Panc1 (cell line): ENCODE measurements at places on chromosomes 6 and 20.

GRCh38 chr6:138334963-138335362 is 42.7 kb upstream of the SMIM28 start:
- DNase-seq = no peak

- no peak for DNase-seq
Observed at GRCh38 chr20:20680991-20681508, 31.4 kb downstream of the RALGAPA2 start.

DNA sequence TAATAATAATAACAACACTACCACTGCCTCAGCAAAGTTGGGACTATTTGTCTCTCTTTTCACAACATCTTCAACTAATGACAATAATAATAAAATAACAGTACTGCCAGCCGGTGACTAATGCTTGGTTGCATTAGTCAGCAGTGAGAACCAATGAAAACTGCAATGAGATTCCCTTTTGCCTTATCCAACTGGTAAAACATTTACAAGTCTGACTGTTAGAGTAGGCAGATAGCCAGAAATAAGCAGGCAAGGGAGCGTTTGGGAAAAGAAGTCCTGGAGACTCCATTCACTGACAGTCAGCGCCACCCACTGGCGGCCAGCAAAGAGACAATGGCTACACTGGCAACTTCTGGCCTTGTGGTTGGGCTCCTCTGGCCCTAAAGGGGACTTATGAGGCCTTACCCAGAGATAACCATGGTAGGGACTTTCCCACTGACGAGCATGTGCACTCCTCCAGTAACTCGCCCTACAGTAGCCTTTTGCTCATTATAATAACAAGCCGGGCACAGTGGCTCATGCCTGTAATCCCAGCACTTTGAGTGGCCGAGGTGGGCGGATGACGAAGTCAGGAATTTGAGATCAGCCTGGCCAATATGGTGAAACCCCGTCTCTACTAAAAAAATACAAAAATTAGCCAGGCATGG is 3.4 kb upstream of the NSFL1C start:
- DNase-seq = peak; percentile 84

GRCh38 chr6:13404228-13404891 is 76.0 kb upstream of the TBC1D7 start:
- DNase-seq = no peak

- no peak for DNase-seq
Observed at GRCh38 chr6:163725008-163725941, 310.8 kb downstream of the QKI start.

DNA sequence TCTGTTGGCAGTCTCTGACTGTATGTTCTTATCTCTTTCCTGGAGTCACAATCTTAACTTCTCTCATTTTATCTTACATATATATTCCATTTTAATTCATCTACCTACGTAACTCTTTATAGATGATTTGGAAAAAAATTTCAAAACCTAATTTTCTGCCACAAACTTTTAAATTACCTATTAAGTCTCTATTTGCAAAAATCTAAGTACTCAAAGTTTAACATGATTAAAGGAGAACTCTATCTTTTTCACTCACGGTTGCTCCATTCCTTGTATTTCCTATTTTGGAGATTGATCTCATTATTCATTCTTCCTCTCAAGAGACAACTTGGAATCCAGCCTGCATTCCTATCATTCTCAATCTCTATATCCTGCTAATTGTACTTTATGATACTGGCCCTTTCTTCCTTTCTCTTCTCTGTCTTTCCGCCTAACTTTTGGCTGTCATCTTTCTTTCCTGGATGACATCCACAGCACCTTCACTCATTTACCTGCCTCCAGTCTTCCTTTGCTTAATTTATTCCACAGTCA is 1071.1 kb upstream of the CITED2 start:
- no peak for DNase-seq

GRCh38 chr20:1734269-1734858 is 76.8 kb upstream of the SIRPG start:
- DNase-seq = no peak

DNA sequence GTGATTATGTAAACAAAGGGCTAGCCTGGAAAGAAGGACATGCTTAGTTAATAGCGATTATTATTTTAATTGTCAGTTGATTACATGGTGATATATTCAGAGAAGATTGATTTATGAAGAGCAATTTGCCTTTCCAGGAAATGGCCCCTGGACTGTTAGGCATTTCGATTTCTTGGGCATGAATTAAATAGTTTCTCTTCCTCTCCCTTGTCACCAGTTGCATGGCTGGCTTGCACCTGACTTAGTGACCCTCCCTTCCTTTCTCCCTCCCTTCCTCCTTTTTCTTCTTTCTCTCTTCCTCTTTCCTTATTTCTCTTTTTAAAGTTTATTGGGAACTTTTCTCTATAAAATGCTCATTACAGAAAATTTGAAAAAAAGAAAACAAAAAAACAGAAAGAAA is 235.4 kb downstream of the CDC5L start:
- DNase-seq = no peak

GRCh38 chr6:143970456-143971218 is 37.4 kb downstream of the PLAGL1 start:
- DNase-seq = no peak

DNA sequence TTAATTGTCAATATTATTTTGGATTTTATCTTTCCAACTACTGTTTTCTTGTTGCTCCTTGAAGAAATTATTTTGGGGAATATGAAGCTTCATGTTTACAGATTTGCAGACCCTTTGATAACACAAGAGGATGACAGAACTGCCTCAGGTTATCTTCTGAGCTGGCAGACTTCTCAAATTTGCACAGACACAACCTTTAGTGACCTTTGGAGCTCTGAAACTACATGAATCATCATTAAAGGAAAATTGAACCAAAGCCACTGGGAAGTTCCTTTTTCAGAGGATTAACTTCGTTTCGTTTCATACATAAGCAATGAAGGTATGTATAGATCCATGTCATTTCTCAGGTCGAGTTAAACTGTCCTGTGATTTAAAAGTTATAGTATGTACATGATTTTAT is 85.9 kb downstream of the FBXO5 start:
- DNase-seq = no peak

- no peak for DNase-seq
Observed at GRCh38 chr6:117496383-117496990, 14.0 kb downstream of the DCBLD1 start.

DNA sequence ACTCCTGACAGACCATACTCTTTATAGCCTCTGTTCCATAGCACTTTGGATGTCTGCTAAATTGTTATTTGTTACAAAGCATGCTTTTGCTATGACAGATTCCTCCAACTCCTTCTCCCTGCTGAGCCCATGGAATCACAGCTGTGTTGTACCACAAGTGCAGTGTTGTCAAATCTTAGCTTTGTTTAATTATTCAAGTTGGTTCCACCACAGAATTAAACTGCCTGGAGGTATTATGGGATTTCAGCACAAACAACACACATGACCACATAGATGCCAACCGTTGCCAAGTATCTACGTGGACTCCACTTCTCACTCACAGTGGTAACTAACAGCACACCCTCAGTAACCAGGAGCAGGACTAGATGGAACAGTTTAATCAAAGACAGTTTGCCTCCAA is 32.7 kb upstream of the MARCKS start:
- no peak for DNase-seq

DNA sequence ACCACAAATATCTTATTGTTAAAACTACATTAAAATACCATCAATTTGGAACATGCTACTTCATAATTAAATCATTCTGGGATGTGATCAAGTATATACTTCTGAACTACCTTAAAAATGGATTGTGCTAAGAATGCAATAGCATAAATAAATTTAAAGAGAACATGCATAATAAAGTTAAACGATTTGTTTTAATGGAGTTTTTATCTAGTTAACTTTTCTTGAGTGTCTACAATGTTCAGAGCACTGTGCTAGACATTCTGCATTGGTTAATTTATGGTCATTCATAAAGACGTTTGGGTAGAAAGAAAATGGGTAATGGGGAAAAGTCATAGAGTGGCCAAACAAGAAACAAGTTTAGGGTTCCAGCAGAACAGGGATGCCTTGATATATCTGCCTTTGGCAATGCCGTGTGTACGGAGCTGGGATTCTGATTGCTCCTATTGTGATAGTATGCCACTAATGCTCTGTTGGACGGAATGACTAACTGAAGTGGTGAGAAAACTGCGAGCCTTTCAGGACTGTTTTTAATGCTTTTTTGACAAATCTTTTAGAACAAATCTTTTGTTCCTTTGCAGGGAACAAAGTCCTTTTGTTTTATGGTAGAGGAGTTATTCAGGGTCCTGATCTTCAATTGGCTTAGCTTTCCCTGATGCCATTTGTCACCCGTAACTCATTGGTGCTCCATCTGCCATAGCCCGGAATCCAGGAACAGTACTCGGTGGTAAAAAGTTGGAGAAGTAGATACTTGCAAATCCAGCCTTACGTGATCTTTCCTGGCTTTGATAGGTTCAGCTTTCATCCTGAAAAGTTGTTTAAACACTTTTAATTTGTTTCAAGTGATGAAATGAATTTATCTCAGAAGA is 162.6 kb downstream of the BCKDHB start:
- no peak for DNase-seq

GRCh38 chr6:144049386-144049785 is 41.3 kb upstream of the PLAGL1 start:
- no peak for DNase-seq

GRCh38 chr6:42727087-42727611 is 4.8 kb upstream of the PRPH2 start:
- DNase-seq = no peak

DNA sequence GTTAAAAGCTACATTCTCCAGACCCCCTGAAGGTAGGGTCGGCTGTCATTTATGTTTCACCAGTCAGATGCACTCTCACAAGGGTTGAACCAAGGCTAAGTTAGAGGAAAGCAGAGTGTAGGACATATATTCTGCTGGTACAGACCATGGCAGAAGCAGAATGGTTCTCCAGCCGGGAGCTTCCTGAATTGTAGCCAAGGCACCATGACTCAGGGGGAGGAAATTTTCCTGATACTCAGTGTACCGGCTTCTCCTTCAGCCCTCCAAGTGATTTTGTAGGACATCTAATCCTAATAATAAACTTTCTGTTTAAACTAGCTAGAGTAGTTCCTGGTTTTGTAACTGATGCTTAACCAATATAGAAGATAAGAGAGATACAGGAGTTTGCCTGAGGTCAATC is 14.2 kb upstream of the SLPI start:
- DNase-seq = no peak

DNA sequence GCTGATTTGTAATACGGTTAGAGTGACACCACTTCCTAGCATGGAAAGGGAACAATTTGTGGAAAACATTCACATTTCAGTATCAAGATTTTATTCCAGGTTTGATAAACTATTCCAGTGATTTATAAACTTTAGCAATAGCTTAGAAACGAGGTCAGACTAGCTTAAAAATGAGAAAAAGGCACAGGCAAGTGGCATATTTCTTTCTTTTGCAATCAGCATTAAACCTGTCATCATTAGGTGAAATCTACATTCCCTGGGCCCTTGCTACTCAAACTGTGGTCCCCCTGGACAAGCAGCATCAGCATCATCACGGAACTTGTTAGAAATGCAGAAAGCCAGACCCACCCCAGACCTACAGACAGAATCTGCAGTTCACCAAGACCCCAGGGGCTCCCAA is 29.9 kb downstream of the TBC1D7 start:
- DNase-seq = no peak

- DNase-seq = no peak
Observed at GRCh38 chr20:24703284-24703610, 233.8 kb downstream of the SYNDIG1 start.

DNA sequence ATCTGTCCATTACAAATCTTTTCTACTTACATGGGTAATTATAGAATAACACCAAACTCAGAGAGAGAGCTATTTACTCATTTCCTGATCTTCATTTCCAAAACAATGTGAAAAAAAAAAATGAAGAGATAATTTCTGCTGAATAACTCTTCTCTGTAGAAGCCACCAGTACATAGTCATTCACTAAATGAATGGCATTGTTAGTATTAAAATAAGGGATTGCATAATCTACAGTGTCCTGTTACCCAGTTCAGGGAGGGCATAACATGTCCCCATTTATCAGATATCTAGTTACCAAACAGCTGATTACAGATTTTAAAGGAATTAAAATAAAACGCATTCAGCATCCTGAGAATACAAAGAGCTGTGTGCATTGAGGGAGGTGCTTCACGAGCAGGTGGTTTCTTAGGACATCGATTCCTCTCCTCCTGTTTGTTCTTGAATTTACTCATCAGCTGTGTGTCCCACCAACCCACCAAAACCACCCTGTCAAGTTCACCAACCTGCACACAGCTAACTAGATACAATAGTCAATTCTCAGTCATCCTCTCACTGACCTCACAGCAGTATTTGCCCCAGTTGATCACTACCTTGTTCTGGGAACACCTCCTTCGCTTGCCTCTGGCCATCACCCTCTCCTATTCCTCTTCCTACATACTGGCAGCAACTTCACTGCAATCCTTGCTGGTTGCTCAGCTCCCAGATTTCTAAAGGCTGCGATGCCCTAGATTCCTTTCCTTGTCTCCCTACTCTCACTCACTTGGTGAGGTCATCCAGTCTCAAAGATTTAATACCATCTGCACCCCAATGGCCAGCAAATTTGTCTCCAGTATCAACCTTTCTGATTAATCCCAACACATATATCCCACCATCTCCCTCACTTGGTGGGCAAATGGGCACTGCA is 18.7 kb downstream of the CNKSR3 start:
- no peak for DNase-seq

DNA sequence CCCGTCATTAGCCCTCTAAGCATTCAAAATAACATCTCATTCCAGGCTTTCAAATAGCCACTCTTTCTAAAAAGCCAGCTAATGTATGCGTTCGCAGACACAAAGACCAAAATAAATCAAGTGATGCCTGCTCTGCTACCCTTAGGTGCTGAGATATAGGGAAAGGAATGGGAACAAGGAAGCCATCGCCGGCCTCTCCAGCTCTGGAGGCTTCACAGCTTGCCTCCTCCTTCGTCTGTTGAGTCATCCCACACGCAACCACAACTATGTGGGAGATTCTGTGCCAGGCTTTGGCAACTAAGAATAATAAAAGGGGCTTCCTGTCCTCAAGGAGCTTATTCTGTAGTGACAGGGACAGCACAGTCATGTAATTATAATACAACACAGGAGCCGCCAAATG is 27.3 kb upstream of the SLC22A23 start:
- DNase-seq = no peak

- DNase-seq = no peak
Observed at GRCh38 chr20:43731469-43731868, 4.7 kb upstream of the GTSF1L start.

GRCh38 chr6:92892626-92893170 is 526.7 kb downstream of the EPHA7 start:
- no peak for DNase-seq

- no peak for DNase-seq
Observed at GRCh38 chr6:55922406-55922805, 47.0 kb upstream of the BMP5 start.
